ENCODE measurements at places on chromosomes 12 and 14.

DNA sequence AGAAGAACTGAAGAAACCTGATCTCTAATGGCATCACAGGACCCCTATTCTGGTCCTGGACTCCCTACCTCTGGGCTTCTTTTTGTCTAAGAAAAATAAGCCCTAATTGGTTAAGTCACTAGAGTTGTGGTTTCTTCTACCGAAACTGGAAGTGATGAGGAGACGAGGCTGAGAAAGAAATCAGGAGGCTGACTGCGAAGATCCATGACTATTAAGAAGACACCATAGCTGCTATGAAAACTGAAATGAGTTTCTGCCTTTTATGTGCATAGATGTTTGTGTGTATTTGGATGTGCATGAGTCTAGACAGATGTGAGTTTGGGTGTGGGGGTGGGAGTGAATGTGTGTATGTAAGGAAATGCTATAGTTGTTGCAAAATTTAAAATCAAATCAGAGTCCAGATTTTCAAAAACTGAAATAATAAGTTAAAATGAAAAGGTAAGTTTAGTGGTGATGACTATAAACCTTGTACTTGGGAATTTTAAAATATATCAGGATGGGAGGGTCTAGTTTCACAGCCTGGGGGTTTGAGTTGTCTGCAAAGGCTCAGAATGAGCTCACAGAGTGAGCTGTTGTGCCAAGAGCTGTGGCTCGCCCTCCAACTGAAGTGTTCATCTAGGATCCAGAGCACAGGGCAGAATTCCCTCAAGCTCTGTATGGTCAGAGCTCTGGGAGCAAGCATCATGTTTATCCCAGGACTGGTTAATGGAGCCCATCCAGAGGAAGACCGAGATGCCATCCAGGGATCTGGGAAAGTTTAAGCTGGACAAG, 94.9 kb downstream of the VCPKMT start:
- DNase-seq, result peak; percentile 40
- H3K27me3 ChIP-seq, result no peaks in the 10 kb centered on the region
- peaks cover 27% of the 10 kb centered on the region for H3K4me1 ChIP-seq
- no peaks in the 10 kb centered on the region for H3K36me3 ChIP-seq
- H3K4me3 ChIP-seq, result no peak overlapping the region

GRCh38 chr14:54207075-54207474, 189.7 kb upstream of the CDKN3 start:
- H3K27me3 ChIP-seq, result no peaks in the 10 kb centered on the region
- H3K27ac ChIP-seq, result no peak overlapping the region
- no peaks in the 10 kb centered on the region for H3K36me3 ChIP-seq
- no peak for DNase-seq

DNA sequence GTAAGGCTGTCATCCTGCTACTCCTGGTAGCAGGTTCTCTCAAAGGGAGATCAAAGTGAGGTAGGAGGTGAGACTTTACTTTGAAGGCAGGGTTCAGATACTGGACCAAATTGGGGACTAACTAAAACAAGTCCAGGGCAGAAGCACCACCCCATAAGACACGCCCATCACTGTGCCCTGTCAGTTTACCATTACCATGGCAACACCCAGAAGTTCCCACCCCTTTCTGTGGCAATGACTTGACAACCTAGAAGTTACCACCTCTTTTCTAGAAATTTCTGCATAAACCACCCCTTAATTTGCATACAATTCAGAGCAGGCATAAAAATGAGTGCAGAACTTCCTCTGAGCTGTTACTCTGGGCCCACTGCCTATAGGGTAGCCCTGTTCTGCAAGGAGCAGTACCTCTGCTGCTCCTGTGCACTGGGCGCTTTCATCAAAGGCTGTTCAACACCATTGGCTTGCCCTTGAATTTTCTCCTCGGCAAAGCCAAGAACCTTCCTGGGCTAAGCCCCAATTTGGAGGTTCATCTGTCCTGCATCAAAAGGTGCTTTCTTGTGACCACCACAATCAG, 64.8 kb upstream of the MAX start:
- no peaks in the 10 kb centered on the region for H3K36me3 ChIP-seq
- DNase-seq, result no peak
- peaks cover 8% of the 10 kb centered on the region for H3K4me1 ChIP-seq
- peaks cover 4% of the 10 kb centered on the region for H3K27me3 ChIP-seq
- H3K27ac ChIP-seq, result no peak overlapping the region

GRCh38 chr14:81269100-81269978, 48.6 kb upstream of the GTF2A1 start:
- H3K36me3 ChIP-seq, result peaks cover 12% of the 10 kb centered on the region
- H3K27me3 ChIP-seq, result no peaks in the 10 kb centered on the region
- DNase-seq, result peak; percentile 83
- H3K4me1 ChIP-seq, result peaks cover 6% of the 10 kb centered on the region
- H3K27ac ChIP-seq, result no peak overlapping the region

- no peak for DNase-seq
- H3K36me3 ChIP-seq, result peaks cover 6% of the 10 kb centered on the region
- no peaks in the 10 kb centered on the region for H3K27me3 ChIP-seq
- peaks cover 36% of the 10 kb centered on the region for H3K4me1 ChIP-seq
- no peak overlapping the region for H3K27ac ChIP-seq
These were observed 65.0 kb downstream of the ITPK1 start for GRCh38 chr14:93050761-93051160.

DNA sequence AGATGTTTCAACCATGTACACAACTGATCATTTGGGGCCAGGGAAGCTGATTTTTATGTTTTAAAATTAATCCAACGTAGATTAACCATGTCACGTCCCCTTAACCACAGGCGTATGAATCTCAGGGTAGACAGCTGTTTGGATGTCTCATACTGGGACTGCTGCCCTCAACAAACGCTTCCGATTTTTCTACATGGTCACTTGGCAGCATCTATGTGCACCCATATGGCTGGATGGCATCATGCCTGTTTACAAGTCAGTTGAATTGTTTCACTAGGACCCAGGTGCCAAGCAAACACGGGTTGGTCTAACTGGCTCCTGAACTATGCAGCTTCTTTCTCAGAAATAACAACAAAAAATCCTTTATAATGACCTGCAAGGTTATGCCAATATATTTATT, 393.8 kb downstream of the NPAS3 start:
- no peaks in the 10 kb centered on the region for H3K36me3 ChIP-seq
- DNase-seq, result peak; percentile 80
- peaks cover 3% of the 10 kb centered on the region for H3K4me1 ChIP-seq
- no peak overlapping the region for H3K27ac ChIP-seq
